Activated naive CD4-positive, alpha-beta T cell treated with anti-CD3 and anti-CD28 coated beads for 36 hours (primary cell): ENCODE measurements at places on chromosomes 16 and 17.

DNA sequence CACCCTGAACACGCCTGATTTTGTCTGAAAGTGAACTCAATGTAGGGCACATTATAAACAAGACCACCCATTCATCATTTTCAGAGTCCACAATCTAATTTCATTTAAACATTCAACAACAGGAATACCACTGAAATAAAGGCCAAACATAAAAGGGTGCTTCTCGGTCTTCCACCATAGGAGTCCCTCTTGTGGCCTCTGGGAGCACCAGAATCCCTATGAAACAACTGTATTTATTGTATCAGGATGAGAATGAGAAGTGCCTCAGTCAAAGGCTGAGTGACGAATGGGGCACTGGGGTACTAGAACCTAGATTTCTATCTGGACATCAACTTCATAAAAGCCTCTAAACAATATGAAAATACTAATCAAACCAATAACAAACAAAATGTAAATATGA, 40.4 kb downstream of the NXPH3 start:
- DNase-seq = no peak

- no peak for DNase-seq
Measured at GRCh38 chr17:49764559-49765180, 739 bp upstream of the FAM117A start.

DNA sequence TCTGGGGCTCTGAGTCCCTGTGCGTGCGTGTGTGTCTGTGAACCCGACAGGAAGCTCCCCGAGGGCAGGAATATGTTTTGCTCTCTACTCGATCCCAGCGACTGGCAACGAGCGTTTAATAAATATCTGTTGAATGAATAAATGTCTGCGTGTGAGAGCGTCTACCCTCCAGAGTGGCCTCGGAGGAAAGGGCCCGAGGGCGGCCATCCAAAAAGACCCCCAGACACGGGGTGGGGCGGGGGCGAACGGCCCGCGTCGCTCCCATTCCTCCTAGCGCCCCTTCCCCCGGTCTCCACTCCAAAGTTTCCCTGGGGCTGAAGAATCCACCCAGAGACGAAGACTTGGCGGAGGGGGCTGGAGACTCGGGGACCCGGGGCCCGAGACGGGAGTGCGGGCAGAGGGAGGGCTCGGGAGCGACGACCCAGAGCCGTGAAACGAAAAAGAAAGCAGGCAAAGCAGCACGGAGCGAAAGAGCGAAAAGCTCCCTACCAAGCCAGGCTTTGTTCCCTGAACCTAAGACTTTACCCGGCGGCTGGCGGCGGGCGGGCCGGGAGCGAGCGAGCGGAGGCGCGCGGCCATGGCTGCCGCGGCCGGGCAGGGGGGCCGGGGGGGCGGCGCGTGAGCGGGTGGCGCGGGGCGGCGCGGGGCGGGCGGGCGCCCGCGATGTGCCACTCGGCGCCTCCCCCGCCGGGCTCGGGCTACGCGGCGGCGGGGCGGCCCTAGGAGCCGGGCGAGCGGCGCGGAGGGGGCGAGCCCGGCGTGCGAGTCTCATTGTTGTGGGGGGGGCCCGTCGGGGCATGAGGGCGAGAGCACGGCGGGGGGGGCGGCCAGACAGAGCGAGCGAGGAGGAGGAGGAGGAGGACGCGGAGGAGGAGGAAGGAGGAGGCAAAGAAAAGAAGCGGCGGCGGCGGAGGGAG, at the start of gene MLLT6:
TSS of gene MLLT6 (plus strand) at position 668 of the 917 bp plus-strand sequence. CDS start 360 bp downstream, outside the sequence.
- peak; percentile 72 for DNase-seq

- DNase-seq = no peak
Measured at GRCh38 chr17:55384643-55385232, 36.9 kb downstream of the MMD start.

DNA sequence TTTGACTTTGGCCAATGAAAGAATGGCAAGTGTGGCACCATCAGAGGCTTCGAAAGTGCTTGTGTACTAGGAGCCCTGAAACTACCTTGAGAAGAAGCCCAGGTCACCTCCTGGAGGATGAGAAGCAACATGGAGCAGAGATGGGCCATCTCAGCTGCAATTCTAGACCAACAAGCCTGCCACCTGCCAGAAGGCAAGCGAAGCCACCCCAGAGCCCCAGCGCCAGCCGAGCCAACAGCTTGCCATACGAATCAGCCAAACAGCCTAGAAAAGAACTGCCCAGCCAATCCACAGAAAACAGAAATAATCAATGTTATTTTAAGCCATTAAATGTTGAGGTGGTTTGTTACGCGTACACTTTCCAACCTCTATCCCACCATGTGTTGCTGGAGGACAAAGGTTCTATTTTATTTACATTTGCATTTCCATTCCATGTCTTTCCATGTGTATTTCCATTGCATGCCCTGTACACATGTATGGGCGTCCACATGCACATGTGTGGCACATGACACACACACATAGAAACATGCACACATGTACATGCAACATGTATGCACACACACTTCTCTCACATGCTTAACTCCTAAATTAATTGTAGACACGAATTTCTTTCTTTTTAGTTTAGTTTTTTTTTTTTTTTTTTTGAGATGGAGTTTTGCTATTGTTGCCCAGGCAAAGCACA, 144.3 kb upstream of the TNRC6C start:
- DNase-seq = no peak

GRCh38 chr16:8346294-8346693, 244.0 kb downstream of the TMEM114 start:
- DNase-seq = peak; percentile 4

DNA sequence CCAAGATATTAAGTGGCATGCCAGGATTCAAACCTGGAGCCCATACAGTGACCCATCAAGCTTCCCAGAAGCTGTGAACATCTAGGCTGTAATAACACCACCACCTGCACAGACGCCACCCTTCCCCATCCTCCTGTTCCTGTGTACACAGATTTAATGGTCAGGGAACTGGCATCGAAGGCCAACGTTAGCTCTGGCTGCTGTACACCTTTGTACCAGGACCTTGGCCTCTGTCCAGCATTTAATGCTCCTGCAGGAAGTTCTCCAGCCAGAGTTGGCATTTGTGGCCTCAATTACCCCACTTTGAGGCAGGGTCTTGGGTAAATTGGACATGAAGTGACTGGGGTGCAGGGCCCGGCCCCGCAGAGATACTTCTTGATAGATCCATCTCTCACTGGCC, 49.3 kb downstream of the SCNN1B start:
- no peak for DNase-seq

GRCh38 chr16:23699100-23699499, 13.9 kb downstream of the ERN2 start:
- DNase-seq = no peak

- DNase-seq = no peak
Measured at GRCh38 chr16:86868786-86869185, 290.4 kb downstream of the FOXL1 start.

- no peak for DNase-seq
Measured at GRCh38 chr16:78929841-78930240, 670.7 kb downstream of the MAF start.

GRCh38 chr17:72422505-72423285, 301.9 kb downstream of the SOX9 start:
- DNase-seq = peak; percentile 48

DNA sequence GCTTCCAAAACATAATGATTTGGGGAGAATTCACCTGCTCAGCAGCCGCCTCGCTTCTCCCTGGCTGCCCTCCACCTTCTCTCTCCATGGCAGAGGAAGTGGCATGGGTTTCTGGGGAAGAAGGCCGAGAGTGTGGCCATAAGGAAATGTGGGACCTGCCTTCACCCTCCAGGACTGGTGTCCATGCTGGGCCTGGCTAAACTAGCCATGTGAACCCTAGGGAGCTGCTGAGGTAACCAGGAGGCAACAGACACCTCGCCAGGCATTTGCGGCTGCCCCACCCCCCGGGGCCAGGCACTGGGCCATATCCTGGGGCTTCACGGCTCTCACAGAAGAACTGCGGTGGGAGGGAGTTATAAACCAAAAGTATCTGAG, 9.9 kb upstream of the CMTM4 start:
- no peak for DNase-seq

- DNase-seq = no peak
Measured at GRCh38 chr17:28702752-28703150, 8.9 kb downstream of the PROCA1 start.

DNA sequence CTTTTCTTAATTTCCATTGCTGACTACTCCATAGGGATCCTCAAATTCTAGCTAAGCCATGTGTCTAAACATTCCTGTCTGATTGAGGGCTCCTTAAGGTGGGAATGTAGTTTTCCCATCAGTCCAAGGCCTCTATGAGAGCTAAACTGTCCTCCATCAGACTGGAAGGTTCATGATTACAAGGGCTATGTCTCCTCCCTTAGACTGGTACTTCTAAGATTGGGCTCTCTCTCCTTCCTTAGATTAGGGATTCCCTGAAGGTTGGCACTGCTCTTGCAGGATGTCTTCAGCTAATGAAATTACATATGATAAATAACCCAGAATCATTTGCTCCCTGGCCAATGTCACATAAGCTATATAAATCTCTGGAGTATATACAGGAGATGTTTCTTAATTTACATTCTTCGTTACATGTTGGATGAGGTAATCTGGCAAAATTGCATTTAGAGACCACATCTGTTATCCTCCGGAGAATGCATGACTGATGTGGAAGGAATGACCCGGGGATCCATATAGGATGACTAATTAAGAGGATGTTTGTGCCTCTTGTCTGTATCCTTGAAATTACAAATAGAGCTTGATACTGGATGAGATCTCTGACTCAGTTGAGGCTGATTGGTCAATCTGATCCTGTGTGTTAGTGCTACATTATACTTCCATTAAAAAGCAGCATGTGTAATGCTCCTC, 14.2 kb downstream of the B4GALNT2 start:
- DNase-seq = no peak

DNA sequence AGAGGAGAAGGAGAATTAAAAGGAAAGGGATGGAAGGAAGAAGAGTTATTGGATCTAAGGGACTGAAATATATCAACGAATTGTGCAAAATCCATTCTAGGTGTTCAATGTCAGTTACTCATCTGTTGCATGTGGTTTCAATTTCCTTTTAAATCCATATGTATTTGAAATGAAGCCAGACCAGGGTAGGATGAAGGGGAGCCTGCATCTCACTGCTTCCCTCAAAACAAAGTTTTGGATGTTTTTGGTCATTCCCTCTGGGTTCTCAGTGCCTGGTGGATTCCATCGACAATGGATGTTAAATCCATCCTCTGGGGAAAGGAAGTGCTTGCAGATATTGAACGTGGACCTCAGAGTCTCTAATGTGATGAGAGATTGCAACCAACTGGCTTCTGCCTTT, 103.5 kb upstream of the XYLT1 start:
- no peak for DNase-seq

DNA sequence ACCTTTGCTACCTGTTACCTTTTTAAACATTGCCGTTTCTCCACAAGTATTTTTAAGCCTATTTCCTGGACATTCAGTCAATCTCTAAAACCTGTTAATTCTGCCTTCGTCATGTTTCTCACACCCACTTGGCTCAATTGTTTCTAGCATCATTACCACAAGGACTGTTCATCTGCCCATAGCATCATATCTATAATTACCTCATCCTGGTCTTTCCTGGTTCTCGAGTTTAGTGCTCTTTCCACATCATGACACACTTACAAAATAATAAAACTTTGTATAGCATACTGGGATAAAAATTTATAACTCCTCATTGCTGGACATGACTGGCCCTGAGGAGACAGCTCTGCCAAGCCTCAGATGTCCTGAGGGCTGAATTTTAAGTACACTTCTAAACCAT, 104.8 kb downstream of the CYB561 start:
- no peak for DNase-seq

DNA sequence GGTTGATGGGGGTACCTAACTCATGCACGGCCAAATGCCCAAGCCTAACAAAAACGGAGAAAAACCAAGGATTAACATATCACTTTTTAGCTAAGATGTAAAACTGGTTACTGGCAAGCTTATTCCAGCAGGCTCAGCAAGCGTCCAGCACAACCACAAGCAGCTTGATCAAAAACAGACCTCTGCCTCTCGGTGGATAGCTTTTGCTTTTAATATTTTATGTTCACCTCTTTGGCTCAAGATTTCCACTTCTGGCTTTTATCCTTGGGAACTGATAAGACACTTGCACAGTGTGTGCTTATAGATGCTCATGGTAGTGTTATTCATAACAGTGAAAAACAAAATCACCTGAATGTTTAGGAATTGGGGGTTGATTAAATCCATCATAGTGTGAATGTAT, 206.9 kb upstream of the CACNG5 start:
- DNase-seq = no peak

DNA sequence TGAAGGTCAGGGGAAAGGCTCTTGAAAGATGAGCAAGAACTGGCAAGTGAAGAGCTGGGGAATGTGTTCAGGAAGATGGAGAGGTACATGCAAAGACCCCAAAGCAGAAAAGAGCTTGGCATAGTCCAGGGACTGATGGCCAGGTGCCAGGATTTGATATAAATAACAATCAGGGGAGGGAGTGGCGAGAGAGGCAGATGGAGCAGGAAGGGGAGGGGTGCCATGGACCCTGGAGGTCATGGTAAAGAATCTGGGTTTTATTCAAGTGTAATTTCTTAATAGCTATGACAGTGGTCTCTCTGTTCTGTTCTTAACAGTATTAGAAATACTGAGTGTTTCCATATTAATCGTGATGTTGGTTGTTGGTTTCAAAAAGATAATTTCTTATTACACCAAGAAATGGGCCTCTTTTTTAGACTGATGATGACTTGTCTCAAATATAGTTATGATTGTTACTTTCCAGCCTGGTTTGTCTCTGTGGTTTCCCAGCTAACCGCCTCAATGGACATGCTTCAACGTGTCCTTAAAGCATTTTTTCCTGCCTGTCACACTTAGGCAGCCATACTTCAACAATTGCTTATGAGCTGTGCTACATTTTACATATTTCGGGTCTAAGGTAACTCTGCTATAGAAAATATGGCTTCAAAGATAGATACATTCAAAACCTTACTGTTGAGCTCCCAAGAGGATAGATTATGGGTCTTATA, 49.4 kb downstream of the MYH10 start:
- DNase-seq = peak; percentile 18

DNA sequence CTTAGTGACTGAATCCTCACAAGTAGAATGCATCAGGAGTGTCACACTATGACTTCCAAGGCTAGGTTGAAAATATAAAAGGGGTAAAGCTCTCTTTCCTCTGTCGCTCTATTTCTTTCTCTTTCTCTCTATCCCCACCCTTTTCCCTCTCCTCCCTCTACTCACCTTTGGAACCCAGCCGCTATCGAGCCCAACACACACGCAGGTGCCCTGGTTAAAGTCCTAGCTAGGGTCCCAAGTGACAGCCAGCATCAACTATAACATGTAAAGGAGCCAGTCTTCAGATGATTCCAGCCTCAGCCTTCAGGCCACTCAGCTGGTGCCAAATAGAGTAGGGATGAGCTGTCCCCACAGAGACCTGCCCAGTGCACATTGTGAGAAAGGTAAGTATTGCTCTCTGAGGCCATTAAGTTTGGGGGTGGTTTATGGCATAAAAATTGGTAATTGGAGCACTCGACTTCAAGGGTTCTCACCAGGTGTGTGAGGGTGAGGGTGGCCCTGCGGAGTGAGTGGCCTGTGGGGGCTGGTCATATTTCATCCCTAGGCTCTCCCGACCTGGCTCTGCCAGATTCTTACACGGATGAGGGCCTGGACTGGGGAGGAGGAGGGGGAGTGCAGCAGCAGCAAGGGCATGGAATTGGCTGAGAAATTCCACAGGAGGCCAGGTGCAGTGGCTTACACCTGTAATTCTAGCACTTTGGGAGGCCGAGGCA, 14.9 kb upstream of the C16orf54 start:
- DNase-seq = no peak
